ENCODE measurements at places on chromosomes 2 and 18. TPM values are rescaled to one million over a fixed set of nuclear protein-coding genes. Genes with fewer than 3 reads are reported as not detected.

The HAAO gene
- polyA plus RNA-seq, result 0.08 TPM

- DNase-seq, result no peak
- no peaks in the 10 kb centered on the region for H3K27me3 ChIP-seq
- H3K4me1 ChIP-seq, result no peaks in the 10 kb centered on the region
- no peak overlapping the region for H3K4me3 ChIP-seq
- H3K27ac ChIP-seq, result no peak overlapping the region
- H3K36me3 ChIP-seq, result no peaks in the 10 kb centered on the region
Measured at GRCh38 chr2:118705032-118705431, 142.4 kb downstream of the EN1 start.

GRCh38 chr2:227908266-227909054 lies 37.0 kb downstream of the DAW1 start:
- H3K36me3 ChIP-seq, result no peaks in the 10 kb centered on the region
- H3K27ac ChIP-seq, result no peak overlapping the region
- DNase-seq, result no peak
- H3K27me3 ChIP-seq, result no peaks in the 10 kb centered on the region
- H3K4me3 ChIP-seq, result no peak overlapping the region
- H3K4me1 ChIP-seq, result no peaks in the 10 kb centered on the region

The BMP10 gene
- not detected for polyA plus RNA-seq

DNA sequence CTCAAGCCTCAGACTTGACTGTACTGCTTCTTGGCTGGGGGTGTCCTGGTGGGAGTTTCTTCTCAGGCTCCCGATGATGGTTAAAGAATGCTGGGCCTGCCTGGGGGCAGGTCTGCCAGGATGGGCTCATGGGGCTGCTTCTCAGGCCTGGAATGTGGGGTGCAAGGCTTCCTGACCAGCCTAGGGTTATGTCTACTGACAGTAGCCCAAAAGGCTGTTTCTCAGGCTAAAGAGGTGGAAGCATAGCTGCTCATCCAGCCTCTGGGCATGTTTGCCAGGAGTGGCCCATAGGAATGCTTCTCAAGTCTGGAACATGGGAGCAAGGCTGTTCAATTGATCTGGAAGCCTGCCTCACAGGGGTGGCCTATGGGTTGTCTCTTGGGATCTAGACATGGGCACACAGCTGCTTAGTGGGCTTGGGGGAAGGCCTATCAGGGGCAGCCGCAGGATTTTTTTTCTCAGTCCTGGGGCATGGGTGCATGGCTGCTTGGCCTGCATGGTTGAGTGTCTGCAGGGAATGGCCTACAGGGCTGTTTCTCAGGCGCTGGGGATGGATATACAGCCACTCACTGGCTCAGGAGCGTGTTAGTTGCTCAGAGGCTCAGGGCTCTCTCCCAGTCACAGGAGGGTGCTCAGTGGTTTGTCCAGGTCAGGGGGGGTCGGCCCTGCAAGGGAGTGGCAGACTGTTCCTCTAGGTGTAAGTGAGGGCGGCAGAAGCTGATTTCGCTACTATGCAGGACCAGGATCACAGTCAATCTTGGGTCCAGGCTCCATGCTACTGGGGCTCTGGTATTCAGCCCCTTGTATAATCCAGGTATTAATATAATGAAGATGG lies 617.3 kb upstream of the REG3G start:
- no peak overlapping the region for H3K4me3 ChIP-seq
- no peak overlapping the region for H3K27ac ChIP-seq
- H3K27me3 ChIP-seq, result no peaks in the 10 kb centered on the region
- no peak for DNase-seq

The NEU4 gene
- polyA plus RNA-seq, result not detected

DNA sequence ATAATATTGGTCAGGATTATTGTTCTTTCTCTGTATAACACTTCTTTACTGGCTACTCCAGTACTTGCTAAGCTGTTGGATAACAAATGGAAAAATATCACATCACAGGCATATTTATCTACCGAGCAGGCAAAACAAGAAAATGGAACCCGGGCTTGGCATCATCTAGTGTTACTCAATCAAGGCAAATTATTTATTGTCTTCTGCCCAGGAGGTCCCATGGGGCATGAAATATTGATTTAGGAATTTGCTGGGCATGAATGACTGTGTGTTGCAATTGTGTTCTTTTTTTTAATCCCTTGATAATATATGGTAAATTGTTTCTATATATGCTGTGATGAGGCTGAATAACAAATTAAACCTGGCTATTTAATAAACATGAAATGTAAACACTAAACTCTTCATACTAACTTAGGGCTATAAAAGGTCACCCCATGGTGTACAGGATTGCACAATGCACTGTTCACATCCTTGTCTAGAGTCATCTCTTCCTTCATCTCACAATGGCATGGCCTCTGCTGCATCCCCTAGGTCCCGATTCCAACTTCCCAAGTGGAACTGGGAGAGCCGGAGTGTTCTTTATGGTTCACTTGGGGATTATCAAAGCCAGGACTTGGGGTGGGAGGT lies 2.2 kb upstream of the PARD3B start:
- DNase-seq, result no peak
- H3K27ac ChIP-seq, result no peak overlapping the region
- no peaks in the 10 kb centered on the region for H3K27me3 ChIP-seq
- peaks cover 8% of the 10 kb centered on the region for H3K4me1 ChIP-seq
- no peaks in the 10 kb centered on the region for H3K36me3 ChIP-seq

The ABCG8 gene
- not detected for polyA plus RNA-seq

The RRM2 gene
- 34.1 TPM for polyA plus RNA-seq

GRCh38 chr18:35756506-35757117 lies 175.1 kb downstream of the GALNT1 start:
- H3K27me3 ChIP-seq, result no peaks in the 10 kb centered on the region
- H3K4me1 ChIP-seq, result peaks cover 9% of the 10 kb centered on the region
- H3K4me3 ChIP-seq, result no peak overlapping the region
- DNase-seq, result no peak
- H3K36me3 ChIP-seq, result no peaks in the 10 kb centered on the region

All from keratinocyte (primary cell).